ENCODE measurements at places on chromosomes 7 and 10.

GRCh38 chr7:151851782-151852181 is 25.1 kb downstream of the PRKAG2 start:
- no peak for DNase-seq

- DNase-seq = no peak
Observed at GRCh38 chr10:65911151-65911835, 1014.5 kb upstream of the LRRTM3 start.

GRCh38 chr7:127872122-127872521 is 159.1 kb downstream of the LRRC4 start:
- DNase-seq = no peak

- DNase-seq = no peak
Observed at GRCh38 chr10:106982268-106982667, 182.2 kb downstream of the SORCS1 start.

DNA sequence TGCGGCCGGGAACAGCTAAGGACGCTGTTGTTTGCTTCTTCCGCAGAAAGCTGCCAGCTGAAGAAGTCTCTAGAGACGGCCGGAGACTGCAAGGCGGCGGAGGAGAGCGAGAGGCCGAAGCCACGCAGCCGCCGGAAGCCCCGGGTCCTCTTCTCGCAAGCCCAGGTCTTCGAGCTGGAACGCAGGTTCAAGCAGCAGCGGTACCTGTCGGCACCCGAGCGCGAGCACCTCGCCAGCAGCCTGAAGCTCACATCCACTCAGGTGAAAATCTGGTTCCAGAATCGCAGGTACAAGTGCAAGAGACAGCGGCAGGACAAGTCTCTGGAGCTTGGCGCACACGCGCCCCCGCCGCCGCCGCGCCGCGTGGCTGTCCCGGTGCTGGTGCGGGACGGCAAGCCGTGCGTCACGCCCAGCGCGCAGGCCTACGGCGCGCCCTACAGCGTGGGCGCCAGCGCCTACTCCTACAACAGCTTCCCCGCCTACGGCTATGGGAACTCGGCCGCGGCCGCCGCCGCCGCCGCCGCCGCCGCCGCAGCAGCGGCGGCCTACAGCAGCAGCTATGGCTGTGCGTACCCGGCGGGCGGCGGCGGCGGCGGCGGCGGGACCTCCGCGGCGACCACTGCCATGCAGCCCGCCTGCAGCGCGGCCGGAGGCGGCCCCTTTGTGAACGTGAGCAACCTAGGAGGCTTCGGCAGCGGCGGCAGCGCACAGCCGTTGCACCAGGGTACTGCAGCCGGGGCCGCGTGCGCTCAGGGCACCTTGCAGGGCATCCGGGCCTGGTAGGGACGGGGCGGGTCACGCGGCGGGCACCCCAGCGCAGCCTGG is 2.4 kb downstream of the NKX2-3 start:
- no peak for DNase-seq

GRCh38 chr10:114379631-114380041 is 24.7 kb downstream of the AFAP1L2 start:
- DNase-seq = peak; percentile 64

GRCh38 chr7:12929476-12930140 is 242.2 kb downstream of the ARL4A start:
- DNase-seq = peak; percentile 18

DNA sequence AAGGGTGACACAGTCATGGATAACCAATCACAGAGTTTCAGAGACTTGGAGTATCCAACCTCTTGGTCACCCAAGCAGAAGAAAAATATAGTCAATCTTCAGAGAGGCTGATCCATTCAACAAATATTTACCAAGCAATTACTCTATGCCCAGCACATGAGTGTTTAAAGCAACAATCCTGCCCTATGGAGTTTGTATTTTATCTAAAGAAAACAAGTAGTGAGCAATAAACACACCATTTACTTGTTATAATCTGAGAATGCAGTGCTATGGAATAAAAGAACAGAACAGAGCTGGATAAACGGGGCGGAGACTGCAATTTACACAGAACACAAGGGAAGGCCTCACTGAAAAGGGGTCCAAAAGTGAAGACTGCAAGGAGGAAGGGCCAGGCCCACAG is 63.8 kb downstream of the GRB10 start:
- no peak for DNase-seq

- DNase-seq = peak; percentile 24
Observed at GRCh38 chr10:16545116-16545736, 23.5 kb upstream of the C1QL3 start.

DNA sequence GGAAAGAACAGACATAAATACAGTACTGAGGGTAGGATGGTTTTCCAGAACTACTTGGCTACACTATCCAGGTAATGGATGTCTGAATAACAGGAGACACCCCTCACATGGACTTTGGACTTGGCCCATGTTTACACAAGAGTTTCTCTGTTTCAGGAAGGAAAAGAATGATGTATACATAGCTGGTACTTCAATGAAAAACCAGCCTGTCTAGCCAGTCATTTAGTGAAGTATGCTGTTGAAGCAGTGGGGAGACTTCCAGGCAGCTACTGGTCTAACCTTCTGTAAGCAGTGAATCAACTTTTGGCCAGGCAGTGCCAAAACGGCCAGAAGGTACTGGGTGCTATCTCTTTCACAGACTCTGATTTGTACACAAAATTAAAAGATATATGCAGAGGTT is 135.0 kb downstream of the MBL2 start:
- no peak for DNase-seq

DNA sequence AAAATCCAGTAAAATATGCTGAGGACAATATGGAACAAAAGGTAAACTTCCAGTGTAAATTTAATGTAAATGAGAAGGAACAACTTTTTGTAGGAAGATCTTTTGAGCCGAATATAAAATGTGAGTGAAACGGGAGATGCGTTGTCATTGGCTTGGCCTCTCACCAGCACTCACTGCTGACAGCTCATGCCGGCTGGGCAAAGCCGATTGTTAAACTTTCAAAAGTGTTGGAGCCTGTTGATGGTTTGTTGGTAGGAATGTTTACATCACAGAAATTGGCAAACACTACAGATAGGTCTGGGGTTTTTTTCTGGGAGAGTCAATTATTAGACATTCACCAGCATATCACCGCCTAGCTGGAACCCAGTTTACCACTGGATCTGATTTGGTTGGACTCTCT is 6.1 kb downstream of the PSTK start:
- DNase-seq = no peak

- DNase-seq = peak; percentile 28
Observed at GRCh38 chr10:6014241-6014761, 37.0 kb upstream of the IL15RA start.

DNA sequence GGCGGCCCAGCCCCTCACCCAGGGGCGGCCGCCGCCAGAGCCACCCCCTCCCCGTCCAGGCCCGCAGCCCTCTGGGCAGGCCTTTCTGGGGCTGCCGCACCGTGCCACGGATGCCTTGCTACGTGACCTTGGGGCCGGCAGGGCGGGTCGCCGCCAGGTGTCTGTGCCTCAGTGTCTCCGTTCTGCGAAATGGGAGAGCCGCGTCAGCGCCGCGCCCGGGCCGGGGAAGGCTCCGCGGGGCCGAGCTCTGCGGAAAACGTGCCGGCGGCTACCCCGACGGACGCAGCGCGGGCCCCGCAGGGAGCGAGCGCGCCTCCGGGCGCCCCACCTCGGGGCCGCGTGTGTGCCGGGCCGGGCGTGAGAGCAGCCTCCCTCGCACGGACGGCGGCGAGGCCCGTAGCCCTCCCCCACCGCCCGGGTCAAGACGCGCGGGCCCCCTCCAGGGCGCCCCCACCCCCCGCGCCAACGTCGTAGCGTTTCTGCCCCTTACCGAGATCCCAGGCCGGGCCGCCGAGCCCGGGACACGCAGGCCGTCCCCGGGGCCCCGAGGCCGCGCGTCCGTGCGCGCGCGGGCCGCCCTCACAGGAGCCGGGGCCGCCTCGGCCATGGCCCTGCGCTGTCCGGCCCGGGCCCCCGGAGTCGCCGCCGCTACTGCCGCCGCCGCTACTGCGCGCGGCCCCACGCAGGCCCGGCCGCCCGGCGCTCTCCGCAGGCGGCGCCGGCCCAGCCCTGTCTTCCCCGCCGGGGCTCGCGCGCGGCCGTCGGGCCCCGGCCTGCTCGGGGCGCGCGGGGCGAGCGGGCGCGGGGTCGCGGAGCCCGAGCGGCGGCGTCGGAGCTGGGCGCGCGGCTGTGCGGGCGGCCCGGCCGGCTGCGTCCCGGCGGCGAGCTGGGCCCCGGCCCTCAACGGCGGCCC is 1.1 kb downstream of the ZNF777 start:
- peak; percentile 1 for DNase-seq

- DNase-seq = no peak
Observed at GRCh38 chr10:89043052-89043451, 52.5 kb downstream of the FAS start.

DNA sequence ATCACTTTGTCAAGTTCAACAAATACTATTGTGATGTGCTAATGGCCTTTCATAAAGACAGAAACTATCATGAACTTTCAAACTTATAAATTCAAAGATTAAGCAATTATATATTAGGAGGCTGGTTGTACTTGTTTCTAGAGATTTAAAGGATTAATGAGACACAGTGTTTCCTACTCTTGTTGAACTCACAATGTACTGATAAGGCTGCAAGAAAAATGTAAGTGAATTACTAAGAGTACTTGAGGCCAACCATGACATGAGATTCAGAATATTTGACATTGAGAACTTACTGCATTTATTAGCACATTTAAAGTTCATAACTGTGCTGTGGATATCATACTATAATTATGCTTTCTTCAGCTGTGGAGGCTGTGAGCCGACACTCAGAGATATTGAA is 1210.5 kb upstream of the SORCS1 start:
- no peak for DNase-seq

- no peak for DNase-seq
Observed at GRCh38 chr10:130038611-130039109, 72.0 kb downstream of the C10orf143 start.

DNA sequence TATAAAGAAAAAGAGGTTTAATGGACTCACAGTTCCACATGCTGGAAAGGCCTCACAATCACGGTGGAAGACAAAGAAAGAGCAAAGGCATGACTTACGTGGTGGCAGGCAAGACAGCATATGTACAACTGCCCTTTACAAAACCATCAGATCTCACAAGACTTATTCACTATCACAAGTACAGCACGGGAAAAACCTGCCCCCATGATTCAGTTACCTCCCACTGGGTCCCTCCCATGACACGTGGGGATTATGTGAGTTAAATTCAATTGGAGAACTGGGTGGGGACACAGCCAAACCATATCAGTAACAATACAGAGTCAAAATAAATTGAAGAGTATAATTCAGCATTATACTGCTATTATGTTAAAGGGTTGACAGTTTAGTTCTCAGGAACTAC is 37.8 kb downstream of the RNLS start:
- DNase-seq = no peak

- DNase-seq = no peak
Observed at GRCh38 chr10:131475043-131475442, 163.5 kb upstream of the TCERG1L start.

- no peak for DNase-seq
Observed at GRCh38 chr10:132707776-132708171, 78.2 kb downstream of the NKX6-2 start.

DNA sequence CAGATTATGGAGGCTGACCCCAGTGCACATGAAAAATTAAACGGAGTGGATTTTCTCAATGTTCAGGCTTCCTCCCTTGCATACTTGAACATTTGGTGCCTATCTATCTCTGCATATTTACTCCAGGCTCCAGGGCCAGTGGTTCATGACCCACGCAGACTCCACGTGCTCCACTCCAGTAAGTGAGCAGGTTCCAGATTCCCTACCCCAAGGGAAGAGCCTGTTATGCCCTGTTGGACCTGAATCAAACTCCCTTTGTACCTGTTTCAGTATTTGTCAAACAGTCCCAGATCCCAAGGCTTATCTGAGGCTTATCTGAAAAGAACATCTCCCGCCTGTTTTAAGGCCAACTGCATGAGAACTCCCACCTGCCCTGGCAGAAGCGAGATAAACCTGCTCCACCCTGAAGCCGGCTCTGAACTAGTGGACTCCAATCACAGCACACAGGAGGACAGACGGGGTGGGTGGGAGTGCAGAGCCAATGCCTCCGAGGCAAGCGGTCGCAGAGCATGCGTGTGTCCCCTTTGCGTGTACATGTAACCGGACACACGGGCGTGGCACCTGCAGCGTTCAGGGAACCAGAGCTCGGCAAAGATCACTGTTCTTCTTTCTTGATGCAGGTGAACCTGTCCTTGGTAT is 2.3 kb upstream of the FUOM start:
- DNase-seq = no peak

DNA sequence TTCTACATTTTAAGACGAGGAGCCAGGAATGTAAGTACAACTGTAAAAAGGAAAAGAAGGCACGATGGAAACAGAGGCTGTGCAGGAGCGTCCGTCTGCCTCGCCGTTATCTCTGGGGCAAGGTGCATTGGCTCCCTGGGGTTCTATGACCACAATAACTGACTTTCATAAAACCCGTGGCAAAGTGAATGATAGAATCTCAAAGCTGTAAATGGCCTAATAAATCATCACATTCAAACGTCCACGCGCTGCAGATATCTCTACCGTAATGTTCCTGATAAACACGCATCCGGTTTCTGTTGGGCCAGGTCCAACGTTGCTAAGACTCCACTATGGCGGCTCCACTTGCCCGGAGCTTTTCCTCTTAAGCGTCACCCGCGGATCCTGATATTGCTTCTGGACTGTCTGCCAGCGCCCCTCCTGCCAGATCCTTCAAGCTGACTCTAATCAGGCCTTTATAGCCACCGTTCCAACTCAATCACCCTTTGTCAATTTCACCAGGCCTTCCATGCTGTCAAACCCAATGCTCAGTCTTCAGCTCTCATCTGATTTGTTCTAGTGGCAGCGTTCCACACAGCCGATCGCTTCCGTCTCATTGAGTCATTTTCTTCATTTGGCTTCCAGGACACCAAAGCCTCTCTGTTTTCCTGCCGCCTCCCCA is 265.6 kb upstream of the FOXK1 start:
- DNase-seq = no peak

- no peak for DNase-seq
Observed at GRCh38 chr10:99748823-99749451, 16.9 kb downstream of the CUTC start.

GRCh38 chr10:49331431-49331830 is 32.5 kb downstream of the C10orf71 start:
- DNase-seq = no peak

GRCh38 chr10:33143160-33143728 is 185.2 kb upstream of the ITGB1 start:
- peak; percentile 91 for DNase-seq

GRCh38 chr10:69048103-69048502 is 39.8 kb upstream of the SRGN start:
- DNase-seq = no peak

- DNase-seq = no peak
Observed at GRCh38 chr7:80459776-80460510, 51.9 kb downstream of the GNAT3 start.

DNA sequence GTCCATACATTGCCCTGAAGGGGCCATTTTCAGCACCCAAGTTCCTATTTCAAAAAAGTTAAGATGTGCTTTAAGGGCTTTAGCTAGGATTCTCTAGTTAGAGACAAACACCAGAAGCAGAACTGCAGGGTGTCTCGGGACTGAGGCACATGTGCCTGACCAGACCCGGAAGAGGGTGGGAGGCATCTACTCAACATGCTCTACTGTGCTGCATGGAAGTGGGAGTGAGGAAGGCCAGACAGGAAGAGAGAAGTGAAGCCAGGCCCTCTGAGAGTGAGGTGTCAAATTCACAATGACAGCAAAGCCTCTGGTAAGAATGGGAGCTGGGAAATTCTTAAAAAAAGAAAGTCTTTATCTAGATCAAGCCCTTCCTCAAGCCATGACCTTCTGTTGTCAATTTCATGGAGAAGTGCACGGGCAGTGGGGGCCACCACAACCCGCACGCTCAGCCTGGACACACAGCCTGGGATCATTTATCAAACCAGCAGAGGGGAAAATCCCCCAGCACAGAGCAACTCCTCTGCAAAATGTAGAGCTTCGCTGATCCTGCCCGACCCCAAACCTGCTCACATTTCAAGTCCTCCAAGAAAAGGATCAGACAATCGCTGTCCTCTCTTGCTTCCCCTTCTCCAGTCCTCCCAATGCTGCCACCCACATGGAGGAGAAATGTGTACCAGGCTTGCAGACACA is 38.7 kb downstream of the PLXNA4 start:
- DNase-seq = peak; percentile 6
